ENCODE measurements at places on chromosomes 16 and 17. TPM values are rescaled to one million over a fixed set of nuclear protein-coding genes. Genes with fewer than 3 reads are reported as not detected.

The CHST4 gene
- not detected for total RNA-seq

- H3K4me1 ChIP-seq: no peaks in the 10 kb centered on the region
- no peak overlapping the region for H3K4me3 ChIP-seq
- no peak overlapping the region for H3K27ac ChIP-seq
- H3K27me3 ChIP-seq: no peaks in the 10 kb centered on the region
Observed at GRCh38 chr17:29165800-29166506, 14.2 kb downstream of the MYO18A start.

The CIBAR2 gene
- total RNA-seq: not detected

The CFAP97D1 gene
- total RNA-seq: not detected

- no peaks in the 10 kb centered on the region for H3K36me3 ChIP-seq
- H3K27me3 ChIP-seq: no peaks in the 10 kb centered on the region
- no peak overlapping the region for H3K4me3 ChIP-seq
- H3K4me1 ChIP-seq: no peaks in the 10 kb centered on the region
Observed at GRCh38 chr16:88356124-88356726, 26.5 kb upstream of the ZNF469 start.

The ZNF652 gene
- 18.6 TPM for total RNA-seq

GRCh38 chr17:17226451-17227265 is 10.3 kb downstream of the FLCN start:
- no peaks in the 10 kb centered on the region for H3K27me3 ChIP-seq
- H3K4me3 ChIP-seq: no peak overlapping the region
- peaks cover 71% of the 10 kb centered on the region for H3K36me3 ChIP-seq
- H3K27ac ChIP-seq: no peak overlapping the region
- no peak for DNase-seq
- no peaks in the 10 kb centered on the region for H3K4me1 ChIP-seq

The SHCBP1 gene
- total RNA-seq: 42.2 TPM

The PRAC1 gene
- total RNA-seq: not detected
